Amygdala (tissue), 56 donors: ENCODE measurements at places on chromosomes 11 and 22.
A peak's percentile ranks its signal among the peaks of the same experiment; 100 is the strongest.

- DNase-seq = no peak
Measured at GRCh38 chr11:103850419-103851165, 185.8 kb upstream of the DDI1 start.

DNA sequence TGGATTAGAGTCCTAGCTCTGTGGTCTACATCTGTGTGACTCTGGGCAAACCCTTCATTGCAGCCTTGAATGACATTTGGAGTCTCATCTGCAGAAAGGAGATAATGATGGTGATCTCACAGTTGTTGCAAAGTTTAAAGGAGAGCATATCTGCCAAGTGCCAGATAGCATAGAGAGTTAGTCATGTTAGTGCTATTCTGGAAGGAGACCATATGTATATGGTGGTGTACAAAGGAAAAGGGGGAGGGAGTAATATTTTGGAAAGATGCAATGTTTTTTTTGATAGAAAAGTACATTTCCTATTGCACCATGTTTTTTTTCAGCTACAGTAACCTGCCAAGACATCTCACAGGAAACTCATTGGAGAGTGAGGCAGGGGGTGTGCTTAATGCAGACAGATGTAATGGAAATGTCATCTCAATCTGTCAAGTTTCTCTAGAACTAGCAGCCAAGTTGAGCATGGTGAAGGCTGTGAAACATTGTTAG is 92.1 kb upstream of the NARS2 start:
- no peak for DNase-seq

DNA sequence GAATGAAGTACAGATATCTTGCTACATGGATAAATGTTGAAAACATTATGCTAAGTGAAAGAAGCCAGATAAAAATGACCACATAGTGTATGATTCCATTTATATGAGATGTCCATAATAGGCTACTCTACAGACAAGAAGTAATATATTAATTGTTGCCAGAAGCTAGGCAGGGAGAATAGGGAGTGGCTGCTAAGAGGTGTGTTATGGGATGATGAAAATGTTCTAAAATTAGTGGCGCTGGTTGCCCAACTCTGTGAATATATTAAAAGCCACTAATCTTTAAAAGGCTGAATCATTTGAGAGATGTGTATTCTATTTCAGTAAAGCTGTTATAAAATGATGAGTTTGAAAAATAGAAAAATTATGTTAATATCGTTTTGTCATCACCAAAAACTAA is 144.4 kb downstream of the NCAM1 start:
- DNase-seq = no peak

DNA sequence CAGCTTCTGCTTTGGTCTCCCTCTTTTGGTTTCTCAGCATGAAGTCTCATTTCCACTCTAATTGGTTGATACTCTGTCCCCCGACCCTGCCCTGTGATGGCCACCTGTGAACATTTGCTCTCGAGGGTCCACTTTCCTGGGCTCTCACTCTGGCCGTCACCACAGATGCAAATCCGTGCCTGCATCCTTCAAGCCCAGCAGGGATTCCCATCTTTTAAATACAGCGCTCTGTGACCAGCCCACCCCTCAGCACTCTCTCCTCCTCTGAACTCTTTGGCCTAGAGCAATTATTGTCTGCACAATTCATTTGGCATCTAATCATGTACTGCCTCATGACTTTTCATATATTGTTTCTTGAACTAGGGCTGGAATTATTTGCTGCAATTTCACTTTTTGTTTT is 26.0 kb downstream of the PKNOX2 start:
- DNase-seq = no peak

DNA sequence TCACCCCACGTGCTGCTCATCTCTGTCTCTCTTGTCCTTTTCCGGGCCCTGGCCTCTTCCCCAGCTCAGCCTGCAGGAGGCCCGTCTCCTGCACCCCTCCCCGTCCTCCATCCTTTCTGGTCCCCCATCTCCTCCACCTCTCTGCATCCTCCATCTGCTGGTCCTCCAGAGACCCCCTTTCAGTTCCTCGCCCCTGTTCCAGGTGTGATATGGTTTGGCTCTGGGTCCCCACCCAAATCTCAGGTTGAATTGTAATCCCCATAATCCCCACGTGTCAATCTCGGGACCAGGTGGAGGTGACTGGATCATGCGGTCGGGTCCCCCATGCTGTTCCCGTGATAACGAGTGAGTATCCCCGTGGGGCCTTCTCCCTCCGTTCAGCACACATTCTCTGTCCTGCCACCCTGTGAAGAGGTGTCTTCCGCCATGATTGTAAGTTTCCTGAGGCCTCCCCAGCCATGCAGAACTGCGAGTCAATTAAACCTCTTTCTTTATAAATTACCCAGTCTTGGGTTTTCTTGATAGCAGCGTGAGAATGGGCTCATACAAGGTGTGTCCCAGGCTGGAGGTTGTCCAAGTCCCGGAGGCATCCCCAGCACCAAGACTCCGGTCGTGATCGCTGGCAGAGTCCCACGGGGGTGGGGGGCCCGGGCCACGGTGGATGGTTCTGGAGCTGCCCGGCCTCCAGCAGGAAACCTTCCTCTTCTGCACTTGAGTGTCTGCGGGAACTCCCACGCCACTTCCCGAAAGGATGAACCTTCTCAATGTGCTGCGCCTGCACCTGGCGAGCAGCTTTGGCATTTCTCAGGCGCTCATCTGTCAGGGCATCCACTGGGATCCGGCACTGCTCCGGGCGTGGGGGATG is 29.0 kb upstream of the TOLLIP start:
- no peak for DNase-seq

GRCh38 chr11:70527046-70527395 is 128.7 kb downstream of the CTTN start:
- no peak for DNase-seq

DNA sequence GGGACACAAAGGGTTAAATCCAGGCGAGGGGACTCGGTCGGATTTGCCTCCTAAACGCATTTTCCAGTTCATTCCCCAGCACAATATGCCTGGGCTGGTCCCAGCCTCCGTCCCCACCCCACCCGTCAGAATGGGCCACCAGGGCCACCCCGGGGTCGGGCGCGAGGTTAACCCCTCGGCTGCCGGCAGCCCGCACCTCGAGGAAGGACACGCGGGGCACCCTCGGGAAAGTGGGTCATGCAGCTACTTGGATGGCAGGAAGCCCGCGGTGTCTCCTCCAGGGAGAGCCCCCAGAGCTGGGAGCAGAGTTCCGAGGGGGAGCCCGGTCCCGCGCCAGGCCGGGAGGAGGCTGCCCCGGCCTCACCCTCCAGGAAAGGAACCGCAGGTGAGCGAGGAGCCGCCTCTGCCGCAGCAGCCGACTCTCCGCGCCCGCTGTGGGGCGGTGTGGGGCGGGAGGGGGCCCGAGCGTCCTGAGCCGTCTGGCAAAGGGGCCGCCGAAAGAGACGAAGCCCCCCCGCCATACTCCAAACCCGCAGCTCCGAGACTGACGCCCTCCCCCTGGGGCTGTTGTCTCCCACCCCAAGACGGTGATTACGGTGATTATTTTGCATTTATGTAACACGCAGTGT is 1.4 kb downstream of the NECTIN1 start:
- DNase-seq = no peak

DNA sequence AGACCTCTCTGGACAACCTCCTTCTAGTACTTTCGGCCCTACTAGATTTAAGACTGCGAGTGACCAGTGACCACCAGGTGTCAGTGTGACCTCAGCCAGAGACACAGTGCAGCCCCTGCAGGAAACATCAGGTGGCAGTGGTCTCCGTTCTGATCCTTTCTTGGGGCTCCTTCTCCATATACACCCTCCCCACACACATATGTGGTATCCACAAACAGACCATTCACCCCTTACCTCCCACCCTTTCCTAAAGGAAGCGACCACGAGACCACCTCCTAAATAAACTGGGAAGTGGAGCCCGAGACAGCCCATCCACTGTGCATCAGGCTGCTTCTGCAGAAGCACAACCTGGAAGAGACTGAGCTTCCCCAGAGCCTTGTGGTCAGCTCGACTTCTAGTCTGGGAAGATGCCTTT is 38.5 kb upstream of the CYP2D6 start:
- peak; percentile 46 for DNase-seq

DNA sequence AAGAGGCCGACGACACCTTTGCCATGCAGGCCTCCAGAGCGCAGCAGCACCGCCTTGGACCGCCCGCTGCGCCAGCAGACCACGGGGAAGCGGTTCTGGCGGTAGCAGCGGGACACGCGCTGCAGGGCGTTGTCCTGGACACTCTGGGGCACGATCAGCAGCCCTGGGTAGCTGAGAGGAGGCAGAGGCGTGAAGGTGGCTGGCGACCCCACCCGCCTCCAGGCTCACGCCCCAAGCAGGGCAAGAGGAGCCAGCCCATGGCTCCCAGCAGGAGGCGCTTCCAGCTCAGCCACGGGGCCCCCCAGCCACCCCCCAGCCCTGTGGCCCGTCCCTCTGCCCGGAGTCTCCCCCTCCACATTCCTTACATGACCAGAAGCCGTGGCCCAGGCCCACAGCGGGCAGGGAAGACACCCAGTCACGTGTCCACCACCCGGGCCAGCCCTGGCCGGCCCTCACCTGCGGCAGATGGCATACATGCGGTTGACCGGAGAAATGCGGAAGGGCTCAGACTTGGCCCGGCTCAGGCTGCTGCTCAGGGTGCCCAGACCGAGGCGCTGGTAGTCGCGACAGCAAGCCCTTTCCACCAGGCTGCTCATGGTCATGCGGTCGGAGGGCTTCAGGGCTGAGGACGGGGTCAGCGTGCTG is 15.2 kb downstream of the SBF1 start:
- DNase-seq = no peak

DNA sequence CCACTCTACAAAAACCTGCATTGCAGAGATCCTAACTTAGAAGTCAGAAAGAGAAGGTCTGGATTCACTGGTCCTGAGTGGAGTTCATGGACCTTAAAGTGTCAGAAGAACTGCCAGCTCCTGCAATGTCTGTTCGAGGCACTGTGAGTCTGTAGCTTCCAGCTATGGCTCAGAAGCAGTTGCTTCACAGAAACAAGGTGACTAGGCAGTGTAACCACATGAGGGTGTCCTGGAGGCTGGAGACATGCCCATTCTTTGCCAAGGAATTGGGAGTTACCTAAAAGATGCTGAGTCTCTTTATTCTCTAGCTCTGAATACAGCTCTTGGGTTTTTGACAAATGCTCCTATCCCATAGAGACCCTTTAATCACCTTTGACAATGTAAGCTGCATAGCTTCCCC is 130.5 kb downstream of the SPON1 start:
- no peak for DNase-seq
